Glomerular endothelial cell (primary cell): ENCODE measurements at places on chromosomes 2 and 18. TPM values are rescaled to one million over a fixed set of nuclear protein-coding genes. Genes with fewer than 3 reads are reported as not detected.

The PROC gene
- not detected in 2 replicates for total RNA-seq

The DYSF gene
- total RNA-seq = 300 and 435 TPM in 2 replicates

The NMS gene
- not detected in 2 replicates for total RNA-seq

The CYP20A1 gene
- 21.5 and 29.6 TPM in 2 replicates for total RNA-seq

The SFT2D3 gene
- total RNA-seq = 6.7 and 7.3 TPM in 2 replicates

The GCC2 gene
- total RNA-seq = 11.8 and 21.9 TPM in 2 replicates

The OXER1 gene
- not detected in 2 replicates for total RNA-seq

The PROKR1 gene
- total RNA-seq = not detected in 2 replicates

The PXDN gene
- total RNA-seq = 1,281 and 1,930 TPM in 2 replicates

DNA sequence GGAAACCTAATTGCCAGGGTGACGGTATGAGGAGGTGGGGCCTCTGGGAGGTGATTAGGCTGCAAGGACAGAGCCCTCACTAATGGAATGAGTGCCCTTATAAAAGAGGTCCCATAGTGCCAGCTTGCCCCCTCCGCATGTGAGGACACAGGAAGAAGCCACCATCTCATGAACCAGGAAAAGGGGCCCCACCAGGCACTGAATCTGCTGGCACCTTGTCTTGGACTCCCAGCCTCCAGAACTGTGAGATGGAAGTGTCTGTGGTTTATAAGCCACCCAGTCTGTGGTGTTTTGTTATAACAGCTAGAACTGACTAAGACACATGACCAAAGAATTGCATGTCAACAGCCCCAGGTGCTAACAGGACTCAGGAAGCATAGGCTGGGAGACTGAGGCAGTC is 214.3 kb downstream of the MGAT5 start:
- no peak for DNase-seq

GRCh38 chr2:63743982-63744966 is 97.4 kb upstream of the UGP2 start:
- no peak for DNase-seq

GRCh38 chr2:45859682-45860081 is 208.2 kb downstream of the PRKCE start:
- no peak for DNase-seq

DNA sequence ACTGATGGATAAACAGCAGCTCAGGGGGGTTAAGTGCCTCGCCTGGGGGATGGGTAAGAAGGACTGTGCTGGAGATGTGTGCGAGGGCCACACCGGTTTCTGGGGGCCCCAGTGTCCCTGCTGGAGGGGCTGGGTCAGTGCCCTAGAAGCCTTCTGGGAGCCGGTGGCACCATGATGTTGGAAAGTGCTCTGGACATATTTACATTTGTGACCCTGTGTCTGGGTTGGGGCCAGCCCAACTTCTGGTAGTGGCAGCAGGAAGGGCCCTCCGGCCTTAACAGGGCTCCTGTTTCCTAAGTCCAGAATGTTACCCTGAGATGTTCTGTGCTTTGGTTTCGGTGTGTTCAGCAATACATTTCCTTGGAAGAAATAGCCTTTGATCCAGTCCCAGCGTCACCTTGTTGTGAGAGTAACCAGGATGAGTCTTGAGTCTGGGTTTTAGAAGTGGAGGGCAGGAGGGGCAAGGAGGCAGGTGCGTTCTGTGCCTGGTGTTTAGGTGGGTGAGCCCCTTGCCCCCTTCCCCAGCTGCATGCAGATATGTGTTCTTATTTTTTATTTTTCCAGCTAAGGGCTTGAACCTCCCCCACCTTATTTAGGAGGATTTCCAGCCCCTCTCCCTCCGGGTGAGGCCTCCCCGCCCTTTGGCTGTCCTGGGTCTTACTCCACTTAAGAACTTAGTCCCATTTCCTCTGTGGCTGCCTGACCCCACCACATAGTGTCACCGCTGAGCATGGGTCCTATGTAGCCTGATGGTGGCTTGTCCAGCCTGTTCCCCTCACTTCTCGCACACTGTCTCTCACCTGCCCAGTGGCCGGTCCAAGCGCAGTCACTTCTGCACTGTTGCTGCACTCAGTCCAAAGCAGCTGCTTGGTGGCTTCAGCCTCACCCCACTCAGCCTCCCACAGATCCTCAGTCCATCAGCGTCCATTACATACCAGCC is 132.7 kb upstream of the HS6ST1 start:
- DNase-seq = no peak

DNA sequence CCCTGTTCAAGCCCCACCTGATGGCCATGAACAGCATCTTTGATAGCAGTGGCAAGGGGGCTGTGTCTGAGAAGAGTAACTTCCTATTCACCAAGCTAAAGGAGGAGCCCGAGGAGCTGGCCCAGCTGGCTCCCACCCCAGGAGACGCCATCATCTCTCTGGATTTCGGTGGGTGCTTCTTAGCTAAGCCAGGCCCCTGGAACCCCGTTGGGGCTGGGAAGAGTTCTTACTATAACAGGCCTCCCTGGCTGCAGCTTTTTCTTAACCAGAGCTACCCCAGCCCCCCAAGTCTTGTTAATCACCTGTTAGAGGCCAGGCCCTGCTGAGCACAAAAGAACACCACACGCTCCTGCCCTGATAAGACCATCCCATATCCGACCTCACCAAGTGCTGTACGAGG is 79.4 kb downstream of the EPAS1 start:
- no peak for DNase-seq

DNA sequence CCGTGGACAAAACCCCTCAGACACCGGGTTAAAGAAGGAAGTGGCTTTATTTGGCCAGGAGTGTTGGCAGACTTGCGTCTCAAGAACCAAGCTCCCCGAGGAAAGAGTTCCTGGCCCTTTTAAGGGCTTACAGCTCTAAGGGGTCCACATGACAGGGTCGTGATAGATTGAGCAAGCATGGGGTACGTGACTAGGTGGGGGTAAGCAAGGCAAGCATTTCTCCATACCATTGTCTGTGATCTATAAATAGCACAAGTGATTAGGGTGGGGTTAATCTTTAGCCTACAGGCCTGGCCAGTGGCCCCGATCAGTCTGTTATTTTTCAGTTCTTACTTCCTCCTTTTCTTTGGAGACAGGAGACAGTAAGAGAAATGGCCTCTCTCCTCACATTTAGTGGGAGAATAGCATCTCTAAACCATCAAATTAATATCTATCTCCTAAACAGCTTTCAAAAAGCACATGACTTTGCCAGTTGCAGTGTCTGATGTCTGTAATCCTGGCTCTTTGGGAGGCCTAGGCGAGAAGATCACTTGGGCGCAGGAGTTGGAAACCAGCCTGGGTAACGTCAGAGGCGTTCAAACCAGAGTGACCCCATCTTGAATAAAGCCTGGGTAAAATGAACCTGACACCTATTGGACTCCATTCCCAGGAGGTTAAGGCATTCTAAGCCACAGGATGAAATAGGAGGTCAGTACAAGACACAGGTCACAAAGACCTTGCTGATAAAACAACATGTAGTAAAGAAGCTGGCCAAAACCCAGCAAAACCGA is 18.3 kb upstream of the CNOT11 start:
- no peak for DNase-seq

DNA sequence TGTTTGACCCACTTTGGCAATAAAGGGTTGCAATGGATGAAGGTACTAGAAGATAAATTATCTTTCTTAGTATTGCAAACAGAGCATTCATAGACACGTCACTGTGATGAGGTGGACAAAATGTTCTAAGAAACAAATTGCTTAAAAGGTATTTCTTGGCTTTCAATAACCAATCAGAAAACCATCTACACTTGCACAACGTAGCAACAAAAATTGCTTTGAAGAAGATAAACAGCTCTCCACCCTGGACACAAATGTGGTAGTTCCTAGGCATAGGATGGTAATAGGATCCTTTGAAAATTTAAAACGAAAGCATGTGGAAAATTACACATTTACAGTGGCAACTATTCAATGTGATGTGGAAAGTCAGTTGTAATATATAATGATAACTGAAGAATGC is 439.9 kb upstream of the ETAA1 start:
- DNase-seq = no peak

- DNase-seq = no peak
Measured at GRCh38 chr18:5417342-5417741, 121.8 kb upstream of the ZBTB14 start.

GRCh38 chr2:8248623-8248957 is 433.3 kb upstream of the ID2 start:
- no peak for DNase-seq

- DNase-seq = no peak
Measured at GRCh38 chr2:234770031-234770506, 181.7 kb upstream of the SH3BP4 start.

- no peak for DNase-seq
Measured at GRCh38 chr18:6949800-6950586, 167.6 kb downstream of the LAMA1 start.

DNA sequence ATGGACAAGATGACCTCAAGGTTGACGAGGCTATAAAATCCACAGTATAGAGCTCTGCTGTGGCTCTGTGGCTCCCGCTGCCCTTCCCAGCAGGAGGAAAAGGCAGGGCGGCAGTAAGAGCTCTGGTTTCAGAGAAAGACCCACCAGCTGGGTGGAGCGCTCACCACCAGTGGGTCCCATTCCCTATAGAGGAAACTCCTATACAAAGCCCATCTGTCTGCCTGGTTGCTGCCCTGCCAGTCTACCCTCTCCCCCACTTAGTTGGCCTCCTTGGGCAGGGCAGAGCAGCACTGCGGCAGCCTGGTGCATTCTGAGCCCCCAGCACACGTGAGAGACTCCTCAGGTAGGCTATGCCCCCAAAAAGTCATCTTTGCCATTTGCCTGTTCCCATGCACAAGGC is 26.5 kb downstream of the TNS1 start:
- no peak for DNase-seq

DNA sequence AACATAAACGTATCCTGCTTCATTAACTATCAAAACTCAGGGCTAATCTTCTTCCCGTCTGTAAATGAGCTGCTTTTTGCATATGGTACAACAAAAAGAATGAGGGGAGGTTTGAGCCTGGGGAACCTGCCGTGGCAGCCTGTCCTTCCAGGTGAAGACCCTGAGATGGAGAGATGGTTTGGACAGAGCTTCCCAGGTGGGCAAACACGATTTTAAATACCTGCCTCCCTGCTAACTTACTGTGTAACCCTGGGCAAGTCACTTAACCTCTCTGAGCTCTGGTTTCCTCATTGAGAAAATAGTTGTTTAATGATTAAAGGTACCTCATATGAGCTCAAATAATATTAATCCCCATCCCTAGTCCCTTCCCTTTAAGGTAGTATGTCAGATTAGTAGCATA is 9.0 kb downstream of the EMX1 start:
- DNase-seq = no peak

- DNase-seq = no peak
Measured at GRCh38 chr2:9057939-9058761, 54.7 kb upstream of the MBOAT2 start.

GRCh38 chr2:219622472-219622871 is 5.0 kb upstream of the SLC4A3 start:
- DNase-seq = no peak

- DNase-seq = no peak
Measured at GRCh38 chr2:237455764-237456163, 31.3 kb upstream of the MLPH start.

GRCh38 chr2:18519914-18520450 is 40.5 kb downstream of the RDH14 start:
- no peak for DNase-seq

GRCh38 chr2:186327251-186327868 is 158.7 kb upstream of the ZC3H15 start:
- DNase-seq = no peak

DNA sequence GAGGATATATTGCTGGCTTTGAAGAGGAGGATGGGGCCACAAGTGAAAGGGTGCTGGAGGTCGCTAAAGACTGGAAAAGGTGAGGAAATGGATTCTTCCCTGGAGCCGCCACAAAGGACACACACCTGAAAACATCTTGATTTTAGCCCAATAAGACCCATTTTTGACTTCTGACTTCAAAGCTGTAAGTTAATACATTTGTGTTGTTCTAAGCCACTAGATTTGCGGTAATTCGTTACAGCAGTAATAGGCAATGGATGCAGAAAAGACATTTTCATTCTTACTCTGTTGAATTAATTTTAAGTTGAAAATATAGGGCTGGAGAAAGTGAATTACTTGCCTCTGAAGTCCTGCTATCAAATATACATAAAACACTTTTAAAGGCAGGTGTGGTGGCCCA is 117.7 kb upstream of the RAB12 start:
- no peak for DNase-seq

DNA sequence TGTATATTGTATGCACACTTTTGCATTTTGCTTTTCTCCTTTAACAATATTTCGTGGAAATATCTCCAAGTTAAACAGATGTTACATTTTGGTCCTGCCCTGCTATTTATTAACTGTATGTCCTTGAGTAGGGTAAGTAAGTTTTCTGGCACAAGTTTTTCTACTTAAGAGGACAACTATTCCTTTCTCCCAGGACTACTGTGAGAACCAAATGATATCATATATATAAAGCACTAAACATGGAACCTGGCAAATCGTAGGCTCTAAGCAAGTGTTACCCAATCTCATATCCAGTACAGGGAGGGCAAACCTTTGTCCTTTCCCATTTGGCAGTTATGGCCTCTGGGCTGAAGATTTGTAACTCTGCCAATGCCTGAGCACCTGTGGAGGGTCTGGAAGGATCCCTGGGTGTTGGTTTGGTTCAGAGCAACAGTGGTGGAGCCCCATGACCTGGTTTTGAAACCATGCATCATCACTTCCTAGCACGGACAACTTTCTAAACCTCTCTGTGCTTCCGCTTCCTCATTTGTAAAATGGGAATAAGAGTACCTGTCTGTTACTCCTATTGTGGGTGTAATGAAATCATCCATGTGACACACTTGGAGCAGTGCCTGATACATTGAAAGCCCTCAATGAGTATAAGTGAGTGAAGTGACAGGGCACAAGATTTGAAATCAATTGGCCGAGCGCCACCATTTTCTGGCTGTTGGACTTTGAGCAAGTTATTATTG is 28.3 kb upstream of the ICOS start:
- no peak for DNase-seq

GRCh38 chr2:207546822-207547221 is 17.1 kb downstream of the CREB1 start:
- DNase-seq = no peak

DNA sequence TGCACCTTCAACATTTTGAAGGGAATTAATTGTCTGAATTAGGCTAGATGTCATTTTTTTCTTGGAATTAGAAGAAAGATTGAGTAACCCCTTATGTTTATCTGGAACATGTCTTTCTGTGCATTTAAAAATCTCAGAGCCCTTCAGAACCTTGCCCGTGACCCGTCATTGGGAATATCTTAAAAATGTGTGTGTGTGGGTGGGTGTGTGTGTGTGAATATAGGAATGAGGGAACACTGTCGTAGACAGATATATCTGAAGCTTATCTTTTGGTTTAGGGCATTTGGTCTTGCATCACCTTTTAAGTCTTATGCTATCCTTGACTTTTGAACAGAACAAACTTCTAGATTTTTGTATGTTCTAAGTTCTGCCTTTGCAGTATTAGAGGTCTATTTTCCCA is 13.5 kb upstream of the IL1RL1 start:
- no peak for DNase-seq
